ENCODE measurements at places on chromosomes 13 and 19. TPM values are rescaled to one million over a fixed set of nuclear protein-coding genes. Genes with fewer than 3 reads are reported as not detected.

DNA sequence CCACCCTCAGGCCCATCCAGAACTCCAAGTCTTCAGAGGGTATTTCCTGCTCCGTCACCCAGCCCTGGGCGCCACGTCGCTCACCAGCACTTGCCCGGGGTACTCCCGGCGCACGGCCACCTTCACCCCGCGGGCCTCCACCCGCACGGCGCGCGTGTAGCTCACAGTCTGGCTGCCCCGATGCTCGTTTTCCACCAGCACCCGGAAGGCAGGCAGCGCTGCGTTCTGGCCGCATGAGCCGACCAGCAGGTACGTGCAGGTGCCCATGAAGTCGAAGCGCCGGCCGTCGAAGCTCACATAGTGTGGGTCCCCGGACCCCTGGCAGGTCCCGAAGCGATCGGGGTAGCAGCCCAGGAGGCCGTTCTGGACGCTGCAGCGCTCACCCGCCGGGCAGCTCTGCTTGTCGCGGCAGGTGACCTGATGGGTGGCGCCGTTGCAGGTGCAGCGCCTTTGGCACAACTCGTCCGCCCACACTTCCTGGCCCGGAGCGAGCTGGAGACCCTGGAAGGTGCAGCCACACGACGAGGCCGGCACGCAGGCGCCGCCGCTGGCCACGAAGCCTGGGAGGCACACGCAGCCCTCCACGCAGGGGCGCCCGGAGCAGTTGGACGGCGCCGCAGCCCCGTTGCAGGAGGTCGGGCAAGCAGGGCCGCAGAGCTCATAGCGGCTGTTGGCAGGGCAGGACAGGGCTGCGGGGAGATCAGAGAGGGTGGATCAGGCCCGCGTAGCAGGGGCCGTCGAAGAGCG is 19.2 kb downstream of the FCGBP start:
- H3K4me3 ChIP-seq, result no peak overlapping the region
- no peaks in the 10 kb centered on the region for H3K4me1 ChIP-seq
- no peaks in the 10 kb centered on the region for H3K27me3 ChIP-seq
- H3K27ac ChIP-seq, result no peak overlapping the region
- H3K36me3 ChIP-seq, result no peaks in the 10 kb centered on the region

DNA sequence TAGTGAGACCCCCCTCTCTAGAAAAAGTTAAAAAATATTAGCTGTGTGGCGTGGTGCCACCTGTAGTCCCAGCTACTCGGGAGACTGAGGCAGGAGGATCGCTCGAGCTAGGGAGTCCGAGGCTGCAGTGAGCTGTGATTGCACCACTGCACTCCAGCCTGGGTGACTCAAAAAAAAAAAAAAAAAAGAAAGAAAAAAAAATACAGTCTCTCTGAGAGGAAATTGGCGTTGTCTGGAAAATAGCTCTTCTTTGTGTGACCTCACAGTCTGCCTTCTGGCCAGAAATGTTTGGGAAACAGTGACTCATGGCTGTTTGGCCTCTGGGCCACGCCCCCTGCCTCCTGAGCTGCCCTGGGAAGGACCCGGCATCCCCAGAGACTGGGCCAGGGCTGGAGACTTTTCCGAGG is 10.7 kb downstream of the MARCHF2 start:
- no peaks in the 10 kb centered on the region for H3K4me1 ChIP-seq
- no peaks in the 10 kb centered on the region for H3K27me3 ChIP-seq
- no peak for DNase-seq
- H3K27ac ChIP-seq, result no peak overlapping the region
- peaks cover 10% of the 10 kb centered on the region for H3K36me3 ChIP-seq

Gene SYT5
- 5.3 TPM for total RNA-seq

GRCh38 chr19:15652559-15653278 is 12.0 kb downstream of the CYP4F3 start:
- no peak overlapping the region for H3K27ac ChIP-seq
- no peak for DNase-seq
- peaks cover 6% of the 10 kb centered on the region for H3K27me3 ChIP-seq

Measured in natural killer cell (primary cell).